ENCODE measurements at places on chromosomes 3 and 15.

DNA sequence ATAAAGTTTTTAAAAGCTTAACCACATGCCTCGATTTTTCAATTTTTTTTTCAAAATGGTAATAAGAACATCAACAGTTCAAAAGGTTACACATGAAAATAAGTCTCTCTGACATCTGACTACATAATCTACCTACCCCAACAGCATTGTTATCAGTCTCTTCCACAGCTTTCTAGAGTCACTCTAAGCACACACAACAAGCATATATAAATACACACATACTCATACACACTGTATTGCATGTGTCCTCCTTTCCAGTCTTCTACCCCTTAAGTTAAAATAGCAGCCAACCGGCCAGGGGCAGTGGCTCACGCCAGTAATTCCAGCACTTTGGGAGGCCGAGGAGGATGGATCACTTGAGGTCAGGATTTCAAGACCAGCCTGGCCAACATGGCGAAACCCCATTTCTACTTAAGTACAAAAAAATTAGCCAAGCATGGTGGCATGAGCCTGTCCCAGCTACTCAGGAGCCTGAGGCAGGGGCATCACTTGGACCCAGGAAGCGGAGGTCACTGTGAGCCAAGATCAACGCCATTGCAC is 12.2 kb downstream of the TBL1XR1 start:
- no peak for DNase-seq

DNA sequence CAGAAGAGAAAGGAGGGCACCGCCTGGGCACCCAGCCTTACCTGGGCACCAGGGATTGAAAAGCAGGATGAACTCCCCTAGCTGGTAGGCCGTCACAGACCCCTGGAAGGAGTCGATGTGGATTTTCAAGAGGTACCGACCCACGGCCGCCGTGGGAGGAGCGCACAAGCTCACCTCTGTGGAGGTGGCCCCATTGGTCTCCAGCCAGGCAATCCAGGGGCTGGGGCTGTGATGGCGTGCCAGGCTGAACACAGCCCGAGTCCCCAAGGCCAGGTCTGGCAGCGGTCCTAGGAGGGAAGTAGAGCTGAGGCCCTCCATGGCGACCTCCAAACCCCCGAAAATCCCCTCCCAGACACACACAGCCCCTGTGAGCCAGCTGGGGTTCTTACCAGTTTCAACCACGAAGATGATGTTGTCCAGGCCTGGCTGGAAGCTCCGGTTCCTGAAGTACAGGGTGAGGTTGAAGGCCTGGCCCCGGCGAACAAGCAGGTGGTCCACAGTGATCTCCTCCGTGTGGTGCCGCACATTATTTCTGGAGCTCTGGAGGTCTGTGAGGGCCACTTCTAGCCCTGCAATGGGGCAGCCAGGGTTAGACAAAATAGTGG is 6.6 kb downstream of the TGM5 start:
- DNase-seq: no peak

GRCh38 chr3:161219495-161219894 is 1.6 kb upstream of the NMD3 start:
- no peak for DNase-seq

GRCh38 chr3:39267631-39268548 is 11.9 kb downstream of the CX3CR1 start:
- peak; percentile 35 for DNase-seq

- no peak for DNase-seq
These were observed 7.0 kb upstream of the CTSH start for GRCh38 chr15:78951841-78952238.

- DNase-seq: no peak
These were observed 10.7 kb downstream of the NFKBIZ start for GRCh38 chr3:101859882-101860448.

DNA sequence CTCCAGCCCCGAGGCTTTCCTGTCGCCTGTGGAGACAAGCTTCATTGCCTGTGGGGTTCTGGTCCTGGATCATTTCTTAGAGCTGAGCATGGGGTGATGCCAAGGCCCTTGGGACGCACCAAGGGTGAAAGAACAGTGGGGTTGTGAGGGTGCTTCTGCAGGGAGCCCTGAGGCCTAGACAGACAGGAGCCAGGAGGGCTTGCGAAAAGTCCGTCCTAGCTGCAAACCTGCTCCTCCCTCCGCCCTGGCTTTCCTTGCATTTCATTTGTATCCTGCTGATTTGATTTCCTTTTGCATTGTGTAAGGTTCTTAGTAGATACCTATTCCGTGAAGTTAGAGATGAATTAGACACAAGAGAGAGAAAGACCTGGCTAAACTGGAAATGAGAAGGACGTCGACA is 286.9 kb upstream of the C2CD4B start:
- no peak for DNase-seq

- no peak for DNase-seq
These were observed 43.0 kb downstream of the NSMCE3 start for GRCh38 chr15:29226436-29227208.

- no peak for DNase-seq
These were observed 71.5 kb downstream of the CERS3 start for GRCh38 chr15:100457201-100457600.

DNA sequence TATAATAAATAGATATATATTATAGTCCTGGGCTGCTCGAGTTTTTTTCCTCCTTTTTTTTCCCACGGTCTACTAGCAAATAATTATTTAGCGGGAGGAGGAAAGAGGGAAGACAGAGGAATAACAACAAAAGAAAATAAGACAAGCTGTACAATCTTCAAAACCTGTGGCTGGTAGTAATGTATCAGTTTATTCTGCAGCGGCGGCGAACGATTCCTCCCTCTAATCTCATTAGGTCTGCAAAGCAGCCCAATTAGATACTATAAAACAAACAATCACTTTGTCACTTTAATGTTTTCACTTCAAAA is 390 bp upstream of the TLE3 start:
- no peak for DNase-seq

GRCh38 chr3:64888840-64889392 is 201.1 kb upstream of the ADAMTS9 start:
- no peak for DNase-seq

DNA sequence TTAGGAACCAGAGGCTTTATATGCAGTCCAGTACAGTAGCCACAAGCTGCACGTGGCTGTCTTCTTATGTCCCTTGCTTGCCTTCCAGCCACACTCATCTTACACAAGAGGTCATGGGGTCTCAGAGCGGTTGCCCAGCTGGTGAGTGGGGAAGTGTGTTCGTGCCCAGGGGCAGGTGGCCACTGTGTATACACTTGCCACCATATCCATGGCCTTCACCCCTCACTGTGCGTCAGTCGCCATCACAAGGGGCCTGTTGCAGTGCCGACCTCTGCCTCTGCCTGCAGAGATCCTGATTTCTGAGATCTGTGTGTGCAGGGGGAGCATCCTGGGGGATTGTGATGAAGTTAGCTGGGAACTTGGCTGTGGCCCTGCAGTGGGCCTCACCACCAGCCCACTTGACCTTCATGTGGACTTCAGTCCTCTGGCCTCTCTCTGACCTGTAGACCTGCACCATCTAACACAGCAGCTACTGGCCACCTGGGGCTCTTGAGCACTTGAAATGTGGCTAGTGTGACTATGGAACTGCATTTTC is 43.1 kb upstream of the SACM1L start:
- DNase-seq: no peak

- DNase-seq: no peak
These were observed 2.4 kb downstream of the ROBO2 start for GRCh38 chr3:77042343-77042742.

DNA sequence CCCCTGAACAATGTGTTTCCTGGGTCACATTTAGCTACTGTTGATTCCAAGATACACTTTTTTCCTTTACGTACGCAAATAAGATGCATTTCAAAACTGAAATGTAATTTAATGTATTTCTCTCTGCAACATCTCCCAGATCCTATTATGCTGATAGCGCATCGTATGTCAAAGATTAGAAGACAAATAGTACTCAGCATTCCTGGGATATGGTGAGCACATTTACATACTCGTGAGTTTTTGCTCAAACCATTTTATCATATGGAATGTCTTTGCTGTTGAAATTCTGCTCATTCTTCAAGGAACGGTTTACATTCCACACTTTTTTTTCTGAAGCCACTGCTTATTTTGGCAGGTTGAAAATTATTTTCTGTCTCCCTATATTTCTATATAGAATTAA is 221.4 kb downstream of the OXSM start:
- DNase-seq: no peak

DNA sequence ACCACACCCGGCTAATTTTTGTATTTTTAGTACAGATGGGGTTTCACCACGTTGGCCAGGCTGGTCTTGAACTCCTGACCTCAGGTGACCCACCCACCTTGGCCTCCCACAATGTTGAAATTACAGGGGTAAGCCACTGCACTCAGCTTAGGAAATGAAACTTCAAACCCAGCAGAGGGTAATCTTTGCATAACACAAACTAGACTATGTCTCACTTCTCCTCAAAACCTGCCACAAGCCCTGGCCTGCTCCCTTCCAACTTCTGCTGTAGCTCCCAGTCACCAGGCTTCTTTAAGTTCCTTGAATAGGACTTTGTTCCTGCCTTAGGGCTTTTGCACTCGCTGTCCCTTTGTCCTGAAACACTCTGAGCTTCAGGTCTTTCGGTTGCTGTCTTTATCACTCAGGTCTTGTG is 39.2 kb upstream of the SEMA4B start:
- no peak for DNase-seq

GRCh38 chr3:40858364-40859115 is 333.8 kb downstream of the ZNF621 start:
- no peak for DNase-seq

DNA sequence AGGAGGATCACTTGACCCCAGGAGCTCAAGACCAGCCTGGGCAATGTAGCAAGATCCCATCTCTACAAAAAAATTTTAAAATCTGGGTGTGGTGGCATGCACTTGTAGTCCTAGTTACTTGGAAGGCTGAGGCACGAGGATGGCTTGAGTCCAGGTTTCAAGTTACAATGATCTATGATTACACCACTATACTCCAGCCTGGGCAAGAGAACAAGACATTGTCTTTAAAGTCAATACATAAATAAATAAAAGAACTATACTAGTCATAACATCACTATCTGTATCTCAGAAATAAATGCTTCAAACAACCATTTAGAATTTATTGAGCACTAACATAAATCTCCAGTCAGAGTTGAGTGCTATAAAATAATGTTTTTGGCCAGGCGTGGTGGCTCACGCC is 8.5 kb upstream of the PHLDB2 start:
- DNase-seq: no peak

DNA sequence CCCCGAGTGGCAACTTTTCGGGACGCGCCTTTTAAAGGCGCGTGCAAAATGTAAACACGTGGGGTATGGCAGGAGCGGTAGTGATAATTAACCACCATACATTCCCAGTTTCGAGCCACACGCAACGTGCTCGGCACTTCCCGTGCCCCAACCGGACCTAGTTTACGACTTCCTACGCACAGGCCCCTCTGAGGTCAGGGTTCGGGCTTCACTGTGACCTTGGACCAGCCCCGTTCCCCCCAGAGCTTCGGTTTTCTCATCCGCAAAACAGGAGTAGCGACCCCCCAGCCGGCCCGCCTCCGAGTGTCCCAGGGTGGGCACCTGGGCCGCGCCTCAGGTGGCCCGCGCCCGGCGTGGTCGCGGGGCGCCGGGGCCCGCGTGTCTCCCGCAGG is 451 bp downstream of the CHCHD4 start:
- DNase-seq: peak; percentile 30

- DNase-seq: no peak
These were observed 310.2 kb downstream of the LRRC3B start for GRCh38 chr3:26932752-26933151.

GRCh38 chr3:177307391-177307790 is 110.1 kb upstream of the TBL1XR1 start:
- DNase-seq: no peak

DNA sequence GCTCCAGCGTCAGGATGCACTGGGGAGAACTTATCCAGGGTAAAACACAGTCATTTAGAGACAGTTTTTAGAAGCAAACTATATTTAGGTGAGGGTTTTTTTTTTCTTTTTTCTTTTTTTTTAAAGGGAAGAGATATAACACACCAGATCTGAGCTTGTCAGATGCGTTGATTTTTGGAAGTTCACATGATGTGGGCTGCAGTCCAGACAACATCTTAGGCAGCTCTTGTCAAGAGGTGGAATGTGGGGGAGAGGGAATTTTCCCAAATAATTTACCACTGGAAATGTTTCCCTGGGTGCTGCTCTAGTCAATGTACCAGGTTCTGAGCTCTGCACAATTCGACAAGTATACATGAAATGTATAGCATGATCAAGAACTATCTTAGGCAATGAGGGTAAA is 93.3 kb downstream of the OXNAD1 start:
- no peak for DNase-seq

DNA sequence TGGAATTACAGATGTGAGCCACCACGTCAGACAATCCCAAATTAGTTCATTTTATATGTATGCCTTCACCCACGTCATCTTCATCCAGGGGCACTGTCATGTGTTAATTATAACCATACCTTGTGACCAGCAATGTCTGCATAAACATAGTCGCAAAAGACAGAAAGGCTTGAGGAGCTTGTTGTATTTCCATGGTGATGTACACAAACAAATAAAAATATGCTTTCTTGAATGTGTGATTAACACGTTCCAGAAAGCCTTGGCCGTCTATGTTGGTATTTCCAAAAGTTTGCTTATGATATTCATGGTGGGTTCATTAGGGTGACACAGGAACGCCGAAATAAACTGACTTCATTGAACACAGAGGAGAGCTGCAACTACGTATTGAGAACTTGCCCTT is 524.7 kb upstream of the ZNF717 start:
- no peak for DNase-seq

GRCh38 chr15:69997161-69997485 is 100.6 kb downstream of the TLE3 start:
- DNase-seq: no peak

GRCh38 chr15:101765772-101766456 is 37.4 kb upstream of the OR4F6 start:
- no peak for DNase-seq

DNA sequence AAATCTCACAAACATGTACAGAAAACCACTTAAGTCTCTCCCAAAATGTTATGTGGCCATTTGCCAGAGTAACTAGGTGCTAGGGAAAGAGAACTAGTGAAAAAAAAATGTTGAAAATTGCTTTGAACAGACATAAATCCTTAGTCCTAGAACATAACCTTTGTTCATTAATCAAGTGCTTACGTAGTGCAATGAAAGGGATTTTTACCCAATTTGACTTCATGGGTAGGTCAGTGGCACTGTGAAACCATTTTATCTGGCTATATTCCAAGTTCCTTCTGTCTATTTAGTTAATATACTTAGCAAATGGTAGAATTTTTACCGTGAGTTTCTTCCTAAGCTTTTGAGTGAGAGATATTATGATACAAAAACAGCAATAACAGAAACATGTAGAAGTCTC is 209.4 kb downstream of the DIPK2A start:
- no peak for DNase-seq

DNA sequence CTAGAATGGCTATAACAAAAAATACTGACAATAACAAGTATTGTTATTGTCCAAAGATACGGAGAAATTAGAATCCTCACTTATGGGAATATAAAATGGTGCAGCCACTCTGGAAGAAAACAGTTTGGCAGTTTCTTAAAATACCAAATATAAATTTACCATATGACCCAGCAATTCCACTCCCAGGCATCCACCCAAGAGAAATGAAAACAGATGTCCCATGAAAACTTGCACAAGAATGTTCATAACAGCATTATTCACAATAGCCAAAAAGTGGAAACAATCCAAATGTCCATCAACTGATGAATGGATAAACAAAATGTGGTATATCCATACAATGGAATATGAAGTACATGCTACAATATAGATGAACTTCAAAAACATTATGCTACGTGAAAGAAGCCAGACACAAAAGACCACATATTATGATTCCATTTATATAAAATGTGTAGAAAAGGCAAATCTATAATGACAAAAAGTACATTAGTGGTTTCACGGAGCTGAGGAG is 9.4 kb downstream of the AAGAB start:
- no peak for DNase-seq

GRCh38 chr15:53218666-53219580 is 428.8 kb upstream of the ONECUT1 start:
- no peak for DNase-seq

All from stimulated activated CD4-positive, alpha-beta T cell treated with anti-CD3 and anti-CD28 coated beads, Interleukin-15, amount 100 ng/mL, for 1 hour (primary cell).